ENCODE measurements at places on chromosomes 11 and 22.

DNA sequence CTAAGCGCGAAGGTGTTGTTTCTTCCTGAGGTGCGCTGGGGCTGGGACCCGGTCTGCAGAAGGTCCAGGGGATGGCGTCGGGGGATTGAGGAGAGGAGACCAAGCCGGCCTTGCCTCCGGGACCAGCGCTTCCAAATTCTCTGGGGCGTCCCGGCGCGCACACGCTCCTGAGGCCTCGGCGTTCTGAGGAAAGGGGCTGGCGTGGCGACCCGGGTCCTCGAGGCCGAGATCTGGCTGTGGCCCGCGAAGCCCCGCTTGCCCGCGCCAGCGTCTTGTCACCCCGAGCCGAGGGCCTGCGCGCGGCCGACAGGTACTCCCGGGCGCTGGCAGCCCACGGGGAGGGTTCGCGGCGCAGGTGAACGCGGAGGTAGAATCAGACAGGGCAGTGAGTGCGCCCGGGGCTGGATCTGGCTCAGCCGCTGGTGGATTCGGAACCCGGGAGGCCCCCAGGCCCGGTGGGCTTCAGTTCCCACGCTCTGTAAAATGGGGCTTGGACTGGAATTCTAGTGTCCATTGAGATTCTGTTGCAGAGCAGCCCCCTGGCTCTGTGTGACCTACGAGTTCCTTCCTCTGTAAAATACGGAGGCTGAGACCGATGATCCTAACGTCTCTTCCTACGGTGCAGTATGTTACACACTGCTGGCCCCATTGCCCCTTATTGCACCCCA, 14.7 kb downstream of the SSH3 start:
- no peak for DNase-seq

DNA sequence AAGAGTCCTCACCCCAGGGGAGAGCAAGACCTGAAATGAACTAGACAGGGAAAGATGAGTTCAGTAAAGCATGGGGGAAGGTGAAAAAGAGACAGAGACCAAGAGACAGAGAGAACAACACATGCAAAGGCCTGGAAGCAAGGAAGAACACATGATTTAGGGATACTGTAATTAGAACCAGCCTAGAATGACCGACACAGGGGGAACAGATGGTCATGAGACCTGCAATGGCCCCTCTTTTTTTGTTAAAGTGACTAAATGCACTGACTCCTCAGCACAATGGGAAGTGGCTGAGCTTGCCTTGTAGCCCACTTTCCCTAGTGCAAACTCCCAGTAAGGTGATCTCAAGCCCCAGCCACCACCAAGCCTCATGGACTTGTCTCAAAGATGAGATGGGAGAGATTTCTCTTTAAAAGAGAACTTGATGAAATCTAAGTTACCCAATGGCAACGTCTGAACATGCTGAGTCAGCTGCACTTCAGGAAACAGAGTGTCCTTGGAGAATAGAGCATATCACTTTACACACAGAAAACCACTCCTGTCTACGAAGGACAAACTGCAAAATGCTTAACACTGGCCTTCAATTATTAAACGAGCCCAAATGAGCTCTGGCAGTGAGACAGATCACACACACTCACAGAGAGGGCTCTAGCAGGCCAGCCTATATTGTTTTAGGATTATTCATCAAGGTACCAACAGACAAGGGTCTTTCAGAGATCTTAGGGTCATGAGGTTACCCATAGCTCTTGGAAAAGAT, 91.0 kb downstream of the SERGEF start:
- DNase-seq: no peak

DNA sequence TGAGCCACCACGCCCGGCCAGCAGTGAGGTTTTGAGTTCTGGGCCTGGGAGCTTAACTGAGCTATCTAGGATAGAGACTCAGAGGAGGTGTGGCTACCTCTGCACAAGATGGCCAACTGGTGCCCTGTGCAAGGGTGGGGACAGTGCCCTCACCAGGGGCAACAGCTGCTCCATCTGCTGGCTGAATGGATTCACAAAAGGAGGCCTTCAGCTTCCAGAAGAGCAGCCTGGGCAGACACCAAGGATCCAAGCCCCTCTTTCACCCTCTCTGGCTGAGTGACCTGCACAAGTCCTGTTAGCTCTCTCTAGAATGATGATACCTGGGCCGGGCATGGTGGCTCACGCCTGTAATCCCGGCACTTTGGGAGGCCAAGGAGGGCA, 33.5 kb upstream of the BAIAP2L2 start:
- DNase-seq: no peak

- DNase-seq: no peak
Measured at GRCh38 chr11:100961633-100962032, 168.0 kb downstream of the PGR start.

- DNase-seq: no peak
Measured at GRCh38 chr11:1589996-1590395, 4.9 kb upstream of the KRTAP5-1 start.

GRCh38 chr22:49046546-49047361, 780.9 kb downstream of the BRD1 start:
- no peak for DNase-seq

- no peak for DNase-seq
Measured at GRCh38 chr11:34836958-34837856, 79.0 kb downstream of the APIP start.

- no peak for DNase-seq
Measured at GRCh38 chr11:8717876-8718753, 35.5 kb downstream of the RPL27A start.

- no peak for DNase-seq
Measured at GRCh38 chr11:11722861-11723260, 101.1 kb upstream of the GALNT18 start.

DNA sequence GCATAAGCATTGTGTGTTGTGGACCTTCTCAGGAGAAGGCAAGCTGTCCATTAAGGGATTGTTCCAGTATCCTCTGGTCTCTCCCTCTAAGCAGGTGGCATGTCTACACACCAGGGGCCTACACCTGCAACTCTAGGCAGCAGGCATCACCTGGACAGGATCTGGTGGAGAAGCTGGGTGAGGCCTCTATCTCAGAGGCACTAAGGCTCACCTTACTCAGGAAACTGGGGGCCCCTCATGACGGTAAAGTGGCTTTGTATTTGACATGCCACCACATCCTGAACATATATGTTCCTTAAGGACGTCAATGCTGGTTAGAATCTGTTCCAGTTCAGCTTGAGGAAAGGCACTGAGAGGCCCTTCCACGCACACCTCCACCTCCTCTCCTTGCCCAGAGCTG, 891.3 kb downstream of the OPCML start:
- no peak for DNase-seq

GRCh38 chr11:3195251-3196160, 23.1 kb downstream of the MRGPRG start:
- DNase-seq: no peak

GRCh38 chr11:70255477-70256116, 14.9 kb upstream of the PPFIA1 start:
- no peak for DNase-seq

GRCh38 chr11:57513452-57513795, 2.1 kb downstream of the SLC43A1 start:
- no peak for DNase-seq

DNA sequence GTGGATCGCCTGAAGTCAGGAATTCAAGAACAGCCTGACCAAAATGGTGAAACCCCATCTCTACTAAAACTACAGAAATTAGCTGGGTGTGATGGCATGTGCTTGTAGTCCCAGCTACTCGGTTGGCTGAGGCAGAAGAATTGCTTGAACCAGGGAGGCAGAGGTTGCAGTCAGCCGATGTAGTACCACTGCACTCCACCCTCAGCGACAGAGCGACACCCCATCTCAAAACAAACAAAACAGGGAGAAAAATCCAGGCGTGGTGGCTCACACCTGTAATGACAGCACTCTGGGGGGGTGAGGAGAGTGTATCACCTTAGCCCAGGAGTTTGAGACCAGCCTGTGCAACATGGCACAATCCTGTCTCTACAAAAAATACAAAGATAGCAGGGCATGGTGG, 802.3 kb upstream of the ARHGAP42 start:
- DNase-seq: no peak

DNA sequence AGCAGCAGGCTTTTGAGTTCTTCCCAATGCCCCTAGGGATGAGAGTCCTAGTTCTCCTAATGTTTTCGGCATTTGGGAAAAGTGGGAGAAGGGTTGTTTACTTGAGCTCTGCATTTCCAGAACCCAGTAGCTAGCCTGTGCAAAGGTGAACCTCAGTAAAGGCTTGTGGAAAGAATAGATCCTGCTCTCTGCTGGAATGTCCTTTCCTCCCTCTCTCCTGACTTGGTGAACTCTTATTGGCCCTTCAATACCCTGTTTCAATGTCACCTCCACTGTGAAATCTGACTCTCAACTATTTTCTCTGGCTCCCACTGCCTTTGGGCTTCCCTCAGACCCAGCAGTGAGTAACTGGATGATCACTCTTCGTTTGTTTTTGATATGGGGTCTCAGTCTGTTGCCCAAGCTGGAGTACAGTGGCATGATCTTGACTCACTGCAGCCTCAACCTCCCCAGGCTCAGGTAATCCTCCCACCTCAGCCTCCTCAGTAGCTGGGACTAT, 2.4 kb upstream of the UVRAG start:
- no peak for DNase-seq

- DNase-seq: no peak
Measured at GRCh38 chr22:29704528-29705285, 15.1 kb upstream of the CABP7 start.

GRCh38 chr11:72927380-72927779, 113.2 kb downstream of the ATG16L2 start:
- DNase-seq: no peak

DNA sequence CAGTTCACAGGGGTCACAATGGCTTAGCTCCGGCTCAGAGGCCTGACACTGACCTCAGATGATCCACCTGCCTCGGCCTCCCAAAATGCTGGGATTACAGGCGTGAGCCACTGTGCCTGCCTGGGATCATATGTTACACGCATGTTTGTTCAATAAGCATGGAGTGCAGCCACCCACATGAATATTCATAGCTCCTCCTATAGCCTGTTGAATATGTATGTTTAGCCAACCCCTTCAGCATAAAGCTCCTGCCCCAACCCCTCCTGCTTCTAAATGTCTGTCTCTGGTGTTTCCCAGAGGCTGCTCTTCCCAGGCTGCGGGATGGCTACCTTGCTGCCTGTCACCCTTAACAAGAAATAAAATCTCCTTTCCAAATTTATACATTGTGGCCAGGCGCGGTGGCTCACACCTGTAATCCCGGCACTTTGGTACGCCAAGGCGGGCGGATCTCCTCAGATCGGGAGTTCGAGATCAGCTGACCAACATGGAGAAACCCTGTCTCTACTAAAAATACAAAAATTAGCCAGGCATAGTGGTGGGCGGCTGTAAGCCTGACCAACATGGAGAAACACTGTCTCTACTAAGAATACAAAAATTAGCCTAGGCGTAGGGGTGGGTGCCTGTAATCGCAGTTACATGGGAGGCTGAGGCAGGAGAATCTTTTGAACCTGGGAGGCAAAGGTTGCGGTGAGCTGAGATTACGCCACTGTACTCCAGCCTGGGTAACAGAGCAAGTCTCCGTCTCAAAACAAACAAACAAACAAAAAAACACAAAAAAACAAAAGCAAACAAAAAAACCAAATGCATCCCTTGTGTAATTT, 1.1 kb upstream of the APOBEC3F start:
- DNase-seq: no peak

DNA sequence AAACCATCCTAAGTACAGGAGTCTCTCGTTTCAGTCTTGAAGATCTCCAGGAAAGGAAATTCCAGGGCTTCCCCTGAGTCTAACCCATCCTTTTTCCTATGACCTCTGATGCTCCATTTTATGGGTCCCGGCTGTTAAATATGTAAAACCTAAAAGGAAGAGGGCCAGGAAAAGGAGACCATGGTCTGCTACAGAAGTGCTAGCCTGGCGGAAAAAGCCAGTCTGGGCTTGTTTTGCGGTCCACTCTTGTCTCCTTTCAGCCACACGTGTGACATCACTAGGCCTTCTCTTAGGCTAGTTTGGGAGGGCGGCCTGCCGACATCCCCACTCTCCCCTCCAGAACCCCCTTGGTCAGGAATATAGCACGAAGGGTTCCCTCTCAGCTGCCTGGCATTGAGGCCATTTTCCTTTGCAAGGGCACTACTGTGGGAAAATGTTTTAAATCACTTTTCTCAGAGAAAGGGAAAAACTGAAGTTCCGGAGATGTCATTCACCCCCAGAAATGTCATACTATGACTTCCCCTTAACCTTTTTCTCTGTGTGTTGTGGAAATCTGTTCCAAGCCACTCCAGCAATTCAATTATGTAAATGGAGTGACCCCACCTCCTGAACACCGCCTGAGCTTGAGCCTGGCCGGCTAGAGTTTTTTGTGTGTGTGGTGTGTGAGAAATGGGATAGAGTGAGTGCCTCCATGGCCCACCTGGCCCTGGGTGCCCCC, 86.9 kb downstream of the UBASH3B start:
- DNase-seq: no peak

DNA sequence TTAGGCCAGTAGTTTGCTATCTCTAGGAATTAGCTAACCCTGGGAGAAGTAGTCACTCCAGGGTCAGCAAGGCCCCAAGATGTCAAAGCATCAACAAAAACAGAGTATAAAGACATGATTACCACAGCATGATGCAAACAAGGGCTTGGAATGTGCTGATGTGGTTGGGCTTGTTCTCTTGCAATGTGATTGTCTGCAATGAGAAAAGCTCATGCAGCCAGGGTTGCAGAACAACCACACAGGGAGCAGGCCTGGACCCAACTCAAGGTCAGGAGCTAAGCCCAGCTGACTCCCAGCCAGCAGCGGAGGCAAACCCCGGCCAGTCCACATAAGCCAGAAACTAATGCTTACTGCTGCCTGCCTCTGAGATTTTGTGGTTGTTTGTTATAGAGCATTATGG, 132.4 kb upstream of the ZC3H12C start:
- no peak for DNase-seq

DNA sequence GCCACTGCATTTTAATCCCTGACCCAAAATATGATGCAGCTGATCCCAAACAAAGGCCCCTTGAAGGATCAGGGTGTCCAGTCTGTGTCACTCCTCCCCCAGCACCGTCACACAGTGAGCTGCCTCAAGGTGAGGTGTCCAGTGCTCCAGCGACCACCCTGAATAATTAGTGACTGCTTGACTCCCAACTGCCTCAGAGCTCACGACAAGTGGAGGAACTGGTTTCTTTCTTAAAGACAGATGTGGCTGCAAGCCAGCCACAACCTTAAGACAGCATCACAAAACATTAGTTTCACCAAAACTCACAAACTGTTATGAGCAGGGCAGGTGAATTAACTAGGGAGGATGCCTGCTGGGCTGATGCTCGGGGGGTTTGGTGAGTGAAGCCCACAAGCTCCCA, 74.6 kb downstream of the PIWIL3 start:
- no peak for DNase-seq

DNA sequence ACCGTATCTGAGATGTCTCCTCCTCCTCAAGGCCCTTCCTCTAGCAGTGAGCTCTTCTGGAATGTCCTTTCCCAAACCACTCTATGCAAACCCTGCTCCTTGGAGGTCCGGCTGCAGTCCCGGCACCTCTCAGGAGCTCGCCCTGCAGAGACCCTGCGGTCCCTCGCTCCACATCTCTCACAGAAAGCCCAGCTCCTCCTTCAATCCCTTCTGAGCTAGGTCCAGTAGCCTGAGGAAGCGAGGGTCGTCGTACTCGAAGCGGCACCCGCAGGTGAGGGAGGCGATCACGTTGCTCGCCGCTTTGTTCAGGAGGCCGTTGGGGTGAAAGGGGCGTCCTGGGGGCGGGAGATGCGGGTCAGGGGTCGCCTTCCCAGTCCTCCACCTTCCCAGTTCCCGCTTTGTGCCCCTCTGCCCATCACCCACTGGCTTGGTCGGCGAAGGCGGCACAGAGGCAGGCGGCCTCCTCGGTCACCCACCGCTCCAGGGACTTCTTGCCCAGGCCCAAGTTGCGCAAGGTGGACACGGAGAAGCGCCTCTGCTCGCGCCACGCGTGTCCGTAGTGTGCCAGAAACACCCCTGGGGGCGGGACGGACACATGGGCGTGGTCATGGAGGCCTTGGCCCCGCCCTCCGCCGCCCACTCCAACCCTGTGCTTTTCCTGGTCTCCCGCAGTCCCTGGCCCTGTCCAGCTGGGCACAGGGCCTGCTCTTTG, 21.5 kb upstream of the CYP2D6 start:
- DNase-seq: no peak
